ENCODE measurements at places on chromosomes 5 and 9. TPM values are rescaled to one million over a fixed set of nuclear protein-coding genes. Genes with fewer than 3 reads are reported as not detected.

GRXCR2 gene
- polyA plus RNA-seq, result not detected

ZNF366 gene
- 3.0 TPM for polyA plus RNA-seq

HSPB3 gene
- 1.7 TPM for polyA plus RNA-seq

SV2C gene
- not detected for polyA plus RNA-seq

PCDHGA4 gene
- 0.48 TPM for polyA plus RNA-seq

BNC2 gene
- polyA plus RNA-seq, result 0.96 TPM

ZBED3 gene
- polyA plus RNA-seq, result 1.8 TPM

HAPLN1 gene
- polyA plus RNA-seq, result 0.26 TPM

WNT8A gene
- not detected for polyA plus RNA-seq

GPX3 gene
- 1,457 TPM for polyA plus RNA-seq

CKMT2 gene
- 1.2 TPM for polyA plus RNA-seq

QRFP gene
- polyA plus RNA-seq, result 0.13 TPM

VLDLR gene
- 5.7 TPM for polyA plus RNA-seq

TOR4A gene
- polyA plus RNA-seq, result 29.2 TPM

UNC13B gene
- polyA plus RNA-seq, result 25.8 TPM

AQP3 gene
- polyA plus RNA-seq, result 218 TPM

WDR38 gene
- polyA plus RNA-seq, result 6.0 TPM

IFNA2 gene
- polyA plus RNA-seq, result not detected

SPINK13 gene
- not detected for polyA plus RNA-seq

FOXD4L3 gene
- polyA plus RNA-seq, result not detected

MEGF10 gene
- polyA plus RNA-seq, result 0.03 TPM

BHMT2 gene
- polyA plus RNA-seq, result 2.0 TPM

ORM2 gene
- 70.2 TPM for polyA plus RNA-seq

CARTPT gene
- polyA plus RNA-seq, result not detected

FREM1 gene
- 0.41 TPM for polyA plus RNA-seq

CCL27 gene
- 0.05 TPM for polyA plus RNA-seq

PCDHGA6 gene
- 0.96 TPM for polyA plus RNA-seq

CSF2 gene
- 16.8 TPM for polyA plus RNA-seq

TAF1L gene
- polyA plus RNA-seq, result not detected

SPINK7 gene
- polyA plus RNA-seq, result not detected

FBP2 gene
- not detected for polyA plus RNA-seq

BTNL3 gene
- polyA plus RNA-seq, result 1.8 TPM

KLF9 gene
- polyA plus RNA-seq, result 49.8 TPM

KIF12 gene
- polyA plus RNA-seq, result 0.47 TPM

SPATA31D4 gene
- polyA plus RNA-seq, result not detected

SYK gene
- polyA plus RNA-seq, result 47.8 TPM

GPSM1 gene
- 12.6 TPM for polyA plus RNA-seq

PDZD2 gene
- 9.2 TPM for polyA plus RNA-seq

SPINK4 gene
- polyA plus RNA-seq, result not detected

FBXL7 gene
- 3.6 TPM for polyA plus RNA-seq

DDX4 gene
- not detected for polyA plus RNA-seq

NME5 gene
- polyA plus RNA-seq, result 12.2 TPM

MRPL36 gene
- polyA plus RNA-seq, result 50.4 TPM

PCDHGA11 gene
- 0.81 TPM for polyA plus RNA-seq

PCDHGB1 gene
- 0.20 TPM for polyA plus RNA-seq

PCDHB6 gene
- polyA plus RNA-seq, result 0.24 TPM

CDH9 gene
- polyA plus RNA-seq, result not detected

ZBTB34 gene
- polyA plus RNA-seq, result 3.2 TPM

NR5A1 gene
- not detected for polyA plus RNA-seq

CYLC2 gene
- not detected for polyA plus RNA-seq

ZFP2 gene
- polyA plus RNA-seq, result 0.35 TPM

STK10 gene
- 17.2 TPM for polyA plus RNA-seq

NIM1K gene
- 1.0 TPM for polyA plus RNA-seq

TPM2 gene
- polyA plus RNA-seq, result 494 TPM

PHAX gene
- polyA plus RNA-seq, result 12.8 TPM
